ENCODE measurements at places on chromosomes 16 and 17.
A peak's percentile ranks its signal among the peaks of the same experiment; 100 is the strongest.

DNA sequence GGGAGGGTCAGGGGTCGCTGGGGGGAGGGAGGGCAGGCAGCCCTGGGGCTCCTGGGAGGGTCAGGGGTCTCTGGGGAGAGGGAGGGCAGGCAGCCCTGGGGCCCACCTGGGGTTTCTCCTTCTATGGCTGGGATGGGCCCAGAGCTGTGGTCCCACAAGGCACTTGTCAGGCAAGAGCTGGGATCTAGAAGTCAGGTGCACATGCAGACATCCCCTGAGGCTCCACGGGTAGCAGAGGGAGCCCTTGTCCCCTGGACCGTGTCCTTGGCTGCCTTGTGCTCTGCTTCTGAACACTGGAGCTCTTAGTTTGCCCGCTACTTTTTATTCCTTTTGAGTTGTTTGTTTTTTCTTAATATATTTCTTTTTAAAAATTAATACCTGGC lies 1.8 kb downstream of the TUBB3 start:
- no peak for DNase-seq

DNA sequence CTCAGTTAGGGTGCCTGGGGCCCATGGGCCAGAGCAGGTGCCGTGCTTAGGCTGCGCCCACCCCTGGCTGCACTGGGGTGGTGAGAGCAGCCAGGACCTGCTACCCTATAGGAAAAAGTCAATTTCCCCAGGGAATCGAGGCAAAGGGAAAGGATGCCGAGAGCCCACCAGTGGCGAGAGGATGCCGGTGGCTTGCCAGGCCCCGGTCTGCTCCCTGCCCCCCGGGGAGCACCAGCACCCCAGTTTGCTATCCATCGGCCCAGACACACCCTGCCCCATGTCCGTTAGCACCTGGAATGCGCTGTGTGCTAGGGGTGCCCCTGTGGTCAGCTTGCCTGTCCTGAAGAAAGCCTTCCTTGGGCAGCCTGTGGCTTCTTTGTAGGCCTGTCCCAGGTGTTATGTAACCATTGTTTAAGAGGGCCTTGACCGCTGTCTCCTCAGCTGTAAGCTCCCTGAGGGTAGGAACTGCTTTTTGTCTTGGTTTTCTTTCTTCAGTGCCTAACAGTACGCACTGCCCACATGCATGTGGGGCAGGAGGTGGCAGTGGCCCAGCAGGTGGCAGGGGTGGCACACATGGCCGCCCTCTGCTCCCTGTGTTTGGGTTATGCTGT lies 40.8 kb downstream of the NT5M start:
- DNase-seq, result no peak

GRCh38 chr17:50114849-50115357 lies 15.1 kb downstream of the SAMD14 start:
- peak; percentile 39 for DNase-seq

GRCh38 chr17:28188841-28189263 lies 130.1 kb upstream of the TMEM97 start:
- DNase-seq, result no peak

- no peak for DNase-seq
Measured at GRCh38 chr17:9209347-9209746, 188.0 kb downstream of the NTN1 start.

- no peak for DNase-seq
Measured at GRCh38 chr16:9677301-9677653, 505.0 kb downstream of the GRIN2A start.

DNA sequence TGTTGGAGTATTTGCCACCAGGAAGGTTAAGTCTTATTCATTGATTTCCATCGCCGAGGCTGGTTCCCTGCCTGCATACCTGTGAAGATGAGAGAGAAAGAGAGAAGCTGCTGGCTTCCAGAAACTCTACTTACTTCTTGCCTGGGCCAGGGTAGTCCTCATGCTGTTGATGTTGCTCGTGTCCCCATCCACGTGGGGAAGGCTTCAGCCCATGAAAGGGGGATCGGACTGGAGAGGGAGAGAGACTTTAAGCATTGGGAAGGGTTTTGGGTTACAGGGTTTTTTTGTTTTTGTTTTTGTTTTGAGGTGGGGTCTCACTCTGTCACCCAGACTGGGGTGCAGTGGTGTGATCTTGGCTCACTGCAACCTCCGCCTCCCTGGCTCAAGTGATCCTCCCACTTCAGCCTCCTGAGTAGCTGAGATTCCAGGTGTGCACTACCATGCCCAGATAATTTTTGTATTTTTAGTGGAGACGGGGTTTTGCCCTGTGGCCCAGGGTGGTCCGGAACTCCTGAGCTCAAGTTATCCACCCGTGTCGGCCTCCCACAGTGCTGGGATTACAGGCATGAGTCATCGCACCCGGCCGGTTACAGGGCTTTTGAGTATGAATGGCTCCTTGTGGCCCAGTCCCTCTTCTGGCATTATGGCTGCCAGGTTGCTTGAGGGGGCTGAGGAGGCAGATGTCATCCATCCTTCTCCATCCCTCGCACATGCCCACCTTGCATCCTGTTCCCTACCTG lies 26.6 kb downstream of the ITGB3 start:
- no peak for DNase-seq

DNA sequence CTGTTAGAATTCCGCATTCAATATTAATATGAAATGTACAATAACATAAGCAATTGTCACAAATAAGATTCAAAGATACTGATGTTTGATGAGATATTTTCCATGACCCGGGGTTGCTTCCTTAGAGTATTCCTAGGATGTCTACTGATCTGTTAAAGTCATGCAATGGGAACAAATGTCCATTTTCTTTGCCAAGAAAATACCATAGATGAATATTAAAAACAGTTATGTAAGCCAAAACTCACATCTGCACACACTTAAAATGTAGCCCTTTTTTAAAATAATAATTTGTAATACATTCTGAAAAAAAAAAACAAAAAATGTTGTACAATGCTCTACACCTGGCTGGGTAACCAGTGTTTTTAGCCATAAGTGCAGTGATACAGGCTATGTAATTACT lies 259.4 kb upstream of the AXIN2 start:
- no peak for DNase-seq

DNA sequence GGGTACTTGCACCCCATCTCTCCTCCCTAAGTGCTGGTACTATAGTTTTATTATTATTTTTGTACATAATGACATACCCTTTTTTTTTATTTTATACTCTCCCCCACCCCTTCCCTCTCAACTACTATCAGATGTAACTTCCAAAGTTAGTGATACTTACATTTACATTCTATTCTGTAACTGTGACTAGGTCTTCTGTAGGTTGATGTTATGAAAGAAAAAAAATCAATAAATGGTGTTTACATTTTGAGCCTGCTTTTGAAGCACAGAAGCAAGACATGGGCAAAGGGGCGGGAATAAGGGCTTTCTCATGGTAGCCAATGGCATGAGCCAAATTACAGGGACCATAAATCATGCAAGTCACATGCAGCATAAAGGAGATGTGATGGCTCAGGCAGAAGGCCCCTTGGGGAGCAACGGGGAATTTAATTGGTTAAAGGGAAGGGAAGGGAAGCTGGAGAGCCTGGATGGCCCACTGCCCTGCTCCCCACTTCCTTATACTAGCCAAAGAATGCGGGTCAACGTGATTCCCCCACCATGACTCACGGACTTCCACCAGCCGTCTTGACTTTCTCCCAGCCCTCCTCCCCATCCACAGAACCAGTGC lies 2.4 kb upstream of the ACSF2 start:
- peak; percentile 94 for DNase-seq

DNA sequence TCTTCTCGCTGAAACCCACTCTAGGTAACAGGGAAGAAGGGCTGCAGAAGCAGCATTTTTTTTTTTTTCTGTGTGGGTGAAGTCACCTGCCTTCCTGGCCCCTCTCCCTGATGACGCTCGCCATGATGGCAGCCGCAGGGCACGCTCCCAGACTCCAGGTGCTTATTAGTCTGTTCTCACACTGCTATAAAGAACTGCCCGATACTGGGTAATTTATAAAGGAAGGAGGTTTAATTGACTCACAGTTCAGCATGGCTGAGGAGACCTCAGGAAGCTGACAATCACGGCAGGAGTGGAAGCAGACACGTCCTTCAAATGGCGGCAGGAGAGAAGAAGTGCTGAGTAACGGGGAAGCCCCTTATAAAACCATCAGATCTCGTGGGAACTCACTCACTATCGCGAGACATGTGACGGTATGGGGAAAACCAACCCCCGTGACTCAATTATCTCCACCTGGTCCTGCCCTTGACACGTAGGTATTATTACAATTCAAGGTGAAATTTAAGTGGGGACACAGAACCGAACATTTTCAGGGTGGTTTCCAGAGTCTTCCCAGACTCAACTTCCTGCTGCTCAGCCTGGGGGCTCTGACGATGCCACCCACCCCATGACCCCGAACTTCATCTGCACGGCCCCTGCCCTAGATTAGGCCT lies 34.9 kb upstream of the NLRP1 start:
- no peak for DNase-seq

GRCh38 chr17:14121952-14122351 lies 52.6 kb downstream of the COX10 start:
- no peak for DNase-seq

DNA sequence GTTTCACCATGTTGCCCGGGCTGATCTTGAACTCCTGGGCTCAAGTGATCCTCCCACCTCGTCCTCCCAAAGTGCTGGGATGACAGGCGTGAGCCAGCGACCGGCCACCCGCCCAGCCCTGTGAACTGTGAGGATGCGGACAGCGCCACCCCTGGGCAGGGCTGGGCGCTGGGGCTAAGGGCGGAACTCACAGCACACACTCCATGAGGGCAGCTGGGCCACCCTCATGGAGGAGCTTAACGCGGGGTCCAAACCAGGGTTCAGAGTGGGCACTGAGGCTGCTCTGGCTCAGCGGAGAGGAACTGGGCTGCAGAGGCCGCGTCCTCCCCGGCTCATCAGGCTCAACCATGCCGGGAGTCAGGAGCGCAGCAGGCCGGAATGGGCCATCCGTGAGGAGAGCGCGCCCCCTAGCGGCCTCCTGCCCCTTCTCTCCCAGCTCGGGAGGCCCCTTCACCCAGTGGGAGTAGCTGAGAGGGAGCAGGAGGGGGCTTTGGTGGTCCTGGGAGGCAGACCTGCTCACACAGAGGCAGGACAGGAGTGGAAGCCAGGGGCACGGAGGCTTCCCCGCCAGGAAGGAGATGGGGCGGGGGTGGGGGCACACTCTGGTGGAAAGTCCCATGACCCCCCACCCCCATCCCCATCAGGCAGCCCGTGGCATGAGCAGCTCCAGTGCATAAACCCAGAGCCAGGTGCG lies 13.8 kb downstream of the CORO7 start:
- DNase-seq, result peak; percentile 49

DNA sequence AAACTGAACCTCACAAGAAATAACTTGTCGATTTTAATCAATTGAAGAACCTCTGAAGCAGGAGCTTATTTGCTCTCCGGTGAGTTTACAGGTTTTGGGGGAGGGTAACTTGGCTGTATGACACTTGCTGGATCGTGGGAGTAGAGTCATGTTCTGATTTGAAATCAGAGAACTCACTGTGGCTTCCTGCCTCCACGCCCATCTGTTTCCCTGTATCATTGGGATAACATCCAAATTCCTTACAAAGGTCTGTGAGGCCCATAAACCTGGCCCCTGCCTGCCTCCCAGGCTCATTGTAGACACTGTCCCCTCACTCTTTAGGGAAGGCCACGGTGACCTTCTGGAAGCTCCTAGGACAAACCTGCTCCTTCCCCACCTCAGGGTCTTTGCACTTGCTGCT lies 48.3 kb downstream of the C17orf67 start:
- peak; percentile 59 for DNase-seq

DNA sequence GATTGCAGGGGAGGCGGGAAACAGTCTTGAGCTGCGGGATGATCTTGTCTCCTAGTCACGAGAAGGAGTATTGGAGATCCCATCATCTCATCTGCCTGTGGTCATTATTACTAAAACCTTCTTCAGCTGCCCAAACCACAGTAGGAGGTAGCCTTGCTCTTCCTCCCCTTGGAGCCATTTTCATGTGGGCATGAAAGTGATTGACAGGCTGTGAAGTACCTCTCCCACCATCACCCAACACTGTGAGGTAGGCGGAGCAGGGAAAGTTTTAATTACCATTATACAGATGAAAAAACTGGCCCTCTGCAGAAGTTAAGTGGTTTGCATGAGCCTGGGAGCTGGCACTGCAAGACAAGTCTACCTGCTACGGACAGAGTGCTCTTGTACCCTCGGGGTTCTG lies 237.3 kb downstream of the MSI2 start:
- no peak for DNase-seq

DNA sequence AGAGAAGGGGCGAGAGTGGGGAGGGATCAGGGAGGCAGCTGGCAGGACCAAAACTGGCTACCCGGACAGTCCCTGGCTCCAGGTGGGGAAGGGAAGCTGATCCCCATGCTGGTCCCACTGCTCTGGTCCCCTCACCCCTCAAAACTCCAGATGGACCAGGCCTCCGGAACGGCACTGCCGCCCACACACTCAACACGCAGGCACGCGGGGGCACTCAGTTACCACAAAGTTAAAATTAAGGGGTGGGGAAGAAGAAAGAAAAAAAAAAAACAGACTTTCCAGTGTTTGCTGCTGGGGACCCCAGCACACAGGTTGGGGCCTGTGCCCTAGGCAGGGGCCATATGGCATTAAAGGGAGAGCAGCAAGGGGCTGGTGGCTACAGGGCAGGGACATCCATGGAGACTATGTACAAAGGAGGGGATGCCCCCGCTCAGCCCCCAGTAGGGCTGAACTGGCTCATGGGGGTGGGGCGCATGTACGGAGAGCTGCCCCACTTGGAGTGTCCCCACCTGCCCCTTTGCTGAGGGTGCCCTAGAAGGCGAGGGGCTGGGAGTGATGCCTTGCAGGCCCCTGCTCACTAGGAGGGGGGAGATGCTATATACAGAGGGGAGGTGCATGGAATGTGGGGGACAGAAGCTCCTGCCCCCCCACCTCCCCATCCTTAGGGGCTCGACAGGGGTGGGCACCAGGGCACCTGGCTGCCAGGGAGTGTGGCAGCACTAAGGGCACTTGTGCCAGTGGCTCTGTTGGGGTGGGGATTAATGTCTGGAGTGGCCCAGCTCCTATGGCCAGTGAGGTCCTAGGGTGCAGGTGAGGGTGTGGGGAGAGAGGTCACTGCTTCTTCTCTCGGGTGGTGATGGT lies 5.6 kb downstream of the TP53I13 start:
- DNase-seq, result no peak

DNA sequence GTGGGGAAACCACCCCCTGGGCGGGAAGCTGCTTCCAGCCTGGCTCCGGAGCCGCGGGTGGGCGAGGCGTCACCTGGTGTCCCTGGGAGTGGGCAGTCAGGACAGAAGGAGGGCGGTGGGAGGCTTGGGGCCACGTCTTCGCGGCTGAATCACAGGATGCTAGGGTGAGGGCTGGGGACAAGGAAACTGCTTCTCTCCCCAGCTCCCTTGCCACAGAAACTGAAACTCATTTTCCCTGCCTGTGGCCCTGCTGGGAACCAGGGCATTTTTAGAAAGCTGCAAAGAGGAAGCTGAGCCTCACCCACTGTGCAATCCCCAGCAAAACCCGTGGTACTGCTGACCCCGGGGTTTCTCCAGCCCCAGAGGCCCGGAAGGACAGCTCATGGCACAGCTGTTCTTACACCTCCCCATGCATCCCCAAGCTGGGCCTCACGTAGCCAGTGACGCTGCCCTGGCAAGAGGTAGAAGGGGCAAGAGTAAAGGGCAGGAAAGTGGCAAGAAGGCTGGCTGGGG lies 8.2 kb downstream of the RHBDF2 start:
- peak; percentile 67 for DNase-seq

- no peak for DNase-seq
Measured at GRCh38 chr17:73237714-73238113, 24.0 kb downstream of the CPSF4L start.
